ENCODE measurements at places on chromosomes 1 and 21.

- DNase-seq: no peak
These were observed 647 bp downstream of the S100A8 start for GRCh38 chr1:153389973-153390879.

DNA sequence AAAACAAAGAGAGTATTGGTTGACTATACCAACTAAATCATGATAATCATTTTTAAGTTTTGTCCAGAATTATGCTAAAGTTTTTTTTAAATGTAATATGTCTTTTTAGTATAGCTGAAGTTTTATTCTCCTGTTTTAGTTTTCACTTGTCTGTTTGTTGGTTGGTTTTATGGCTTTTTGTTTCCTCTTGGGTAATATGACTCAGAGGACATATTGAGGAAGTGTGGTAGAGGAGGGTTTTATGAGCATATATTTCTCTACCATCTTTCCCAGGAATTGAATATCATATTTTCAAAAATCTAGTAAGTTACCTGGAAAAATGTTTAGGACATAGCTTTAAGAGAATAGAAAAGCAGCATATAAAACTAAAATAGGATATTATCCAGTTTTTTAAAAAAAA lies 68.6 kb upstream of the MCOLN3 start:
- no peak for DNase-seq

DNA sequence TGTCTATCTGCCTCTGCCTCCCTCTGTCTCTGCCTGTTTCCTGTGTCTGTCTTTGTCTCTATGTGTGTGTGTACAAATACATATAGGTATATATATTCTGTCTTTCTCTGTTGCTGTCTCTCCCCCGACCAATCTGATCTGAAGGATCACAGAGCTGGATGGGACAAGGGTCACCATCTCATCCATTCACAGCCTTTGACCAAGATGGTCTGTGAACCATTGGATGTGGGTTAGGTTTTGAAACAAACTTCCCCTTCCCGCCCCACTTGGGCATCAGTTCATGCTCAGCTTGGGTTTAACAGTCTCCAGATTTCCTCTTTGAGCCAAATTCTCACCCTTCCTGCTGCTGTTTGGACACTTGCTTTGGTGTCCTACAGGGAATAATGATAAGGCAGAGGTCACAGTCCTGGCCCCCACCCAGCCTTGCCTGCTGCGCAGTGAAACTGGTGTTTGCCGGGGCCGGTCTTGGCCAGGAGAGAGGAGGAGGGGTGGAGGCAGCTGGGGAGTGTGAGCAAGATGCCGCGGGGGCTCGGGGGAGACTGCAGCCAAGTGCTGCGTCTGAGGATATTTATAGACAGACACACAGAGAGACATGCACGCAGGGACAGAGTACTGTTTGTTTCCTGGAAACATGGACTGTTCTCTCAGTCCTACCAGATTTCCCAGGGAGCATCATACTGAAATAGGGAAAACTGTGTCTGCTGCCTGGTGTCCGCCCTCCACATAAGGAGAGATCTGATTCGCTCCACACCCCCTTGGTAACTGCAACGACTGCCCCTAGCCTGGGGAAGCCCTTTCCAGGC lies 27.0 kb upstream of the BTG2 start:
- DNase-seq: no peak

DNA sequence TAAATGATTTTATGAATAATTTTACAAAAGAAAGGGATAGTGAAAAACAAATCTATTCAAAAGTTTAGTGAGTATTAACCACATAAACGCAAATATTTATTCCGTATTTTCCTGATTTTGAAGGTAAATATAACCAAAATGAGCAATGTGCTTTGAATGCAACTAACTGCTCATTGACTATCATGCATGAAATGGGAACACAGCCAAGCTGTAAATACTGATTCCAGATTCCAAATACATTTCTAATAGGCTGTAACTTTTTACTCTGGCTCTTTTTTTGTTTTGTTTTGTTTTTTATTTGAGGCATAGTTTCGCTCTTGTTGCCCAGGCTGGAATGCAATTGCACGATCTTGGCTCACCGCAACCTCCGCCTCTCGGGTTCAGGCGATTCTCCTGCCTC lies 41.8 kb downstream of the SELENOF start:
- no peak for DNase-seq

DNA sequence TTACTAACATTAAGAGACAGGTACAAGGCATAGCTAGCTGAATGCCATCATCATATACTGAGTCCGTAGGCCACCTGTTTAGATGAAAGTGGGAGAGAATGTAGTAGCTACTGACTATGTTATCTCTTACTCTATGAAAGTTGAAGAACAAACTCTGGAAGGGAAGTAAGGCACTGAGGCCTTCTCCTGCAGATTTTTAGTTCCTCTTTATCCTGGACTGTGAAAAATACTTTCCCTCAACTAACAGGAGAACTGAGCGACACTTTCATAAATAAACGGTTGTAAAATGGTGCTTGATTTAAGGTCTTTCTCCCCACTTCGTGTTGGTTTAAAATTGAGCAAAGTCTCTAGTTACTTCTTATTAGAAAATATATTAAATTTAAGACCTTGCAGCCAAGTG lies 101.9 kb downstream of the FNBP1L start:
- no peak for DNase-seq

GRCh38 chr1:212737559-212737958 lies 37.9 kb upstream of the BATF3 start:
- no peak for DNase-seq

- DNase-seq: no peak
These were observed 175.1 kb downstream of the CAMTA1 start for GRCh38 chr1:6960291-6960811.

GRCh38 chr1:100982793-100983192 lies 42.8 kb downstream of the DPH5 start:
- no peak for DNase-seq

GRCh38 chr1:1955621-1956094 lies 36.6 kb upstream of the TMEM52 start:
- no peak for DNase-seq

DNA sequence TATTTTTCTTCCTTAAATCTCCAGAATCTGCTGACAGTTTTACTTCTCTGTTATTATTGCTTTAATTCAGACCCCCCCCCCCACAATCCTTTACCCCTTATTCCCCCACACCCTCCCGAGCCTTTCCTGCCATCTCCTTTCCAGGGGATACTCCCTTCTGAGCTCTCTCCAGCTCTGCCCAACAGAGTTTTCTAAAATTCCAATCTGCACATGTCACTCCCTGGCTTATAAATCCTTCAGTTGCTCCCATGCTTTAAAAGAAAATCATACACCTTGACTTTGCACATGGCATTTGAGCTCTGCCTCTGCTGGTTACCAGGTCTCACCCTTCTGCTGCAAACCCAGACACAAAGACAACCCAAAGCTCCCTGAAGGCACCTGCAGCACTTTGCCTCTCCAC lies 11.7 kb upstream of the EPS8L3 start:
- DNase-seq: no peak

DNA sequence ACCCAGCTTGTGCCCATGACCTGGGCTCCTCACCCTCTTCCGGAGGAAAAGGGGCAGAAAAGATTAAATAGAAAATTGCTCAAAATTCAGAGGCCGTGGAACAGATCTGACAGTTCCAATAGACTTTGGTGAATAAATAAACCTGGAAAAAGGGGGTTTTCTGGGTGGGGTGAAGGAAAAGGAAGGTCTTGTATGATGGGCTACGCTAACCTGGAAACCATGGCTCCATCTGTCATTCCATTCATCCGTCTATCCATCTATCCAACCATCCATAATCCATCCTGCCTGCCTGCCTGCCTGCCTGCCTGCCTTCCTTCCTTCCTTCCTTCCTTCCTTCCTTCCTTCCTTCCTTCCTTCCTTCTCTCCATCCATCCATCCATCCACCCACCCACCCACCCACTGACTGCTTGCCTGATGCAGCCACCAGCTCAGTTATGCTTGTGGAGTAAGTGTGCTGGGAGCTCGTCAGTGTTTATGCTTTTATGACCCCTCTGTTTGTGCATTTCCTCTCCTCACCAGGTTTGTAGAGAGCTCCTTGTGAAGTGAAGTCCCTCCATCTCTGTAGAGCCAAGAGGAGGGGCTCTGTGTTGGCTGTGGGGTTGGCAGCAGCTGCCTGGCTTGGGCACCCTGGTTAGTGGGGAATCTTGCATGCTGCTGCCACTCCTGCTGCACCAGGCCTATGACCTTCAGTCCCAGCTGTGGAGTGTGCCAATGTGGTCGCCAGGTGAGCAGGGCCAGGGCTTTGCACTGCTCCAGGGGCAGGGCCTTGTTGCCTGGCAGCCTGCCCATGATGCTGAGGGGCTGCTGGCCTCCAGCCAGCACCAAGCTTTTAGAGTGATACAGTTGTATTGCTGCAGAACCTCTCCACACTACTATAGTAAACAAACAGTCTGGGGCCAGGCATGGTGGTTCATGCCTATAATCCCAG lies 16.0 kb upstream of the POU3F1 start:
- no peak for DNase-seq

GRCh38 chr1:50279622-50280330 lies 143.5 kb downstream of the DMRTA2 start:
- no peak for DNase-seq

DNA sequence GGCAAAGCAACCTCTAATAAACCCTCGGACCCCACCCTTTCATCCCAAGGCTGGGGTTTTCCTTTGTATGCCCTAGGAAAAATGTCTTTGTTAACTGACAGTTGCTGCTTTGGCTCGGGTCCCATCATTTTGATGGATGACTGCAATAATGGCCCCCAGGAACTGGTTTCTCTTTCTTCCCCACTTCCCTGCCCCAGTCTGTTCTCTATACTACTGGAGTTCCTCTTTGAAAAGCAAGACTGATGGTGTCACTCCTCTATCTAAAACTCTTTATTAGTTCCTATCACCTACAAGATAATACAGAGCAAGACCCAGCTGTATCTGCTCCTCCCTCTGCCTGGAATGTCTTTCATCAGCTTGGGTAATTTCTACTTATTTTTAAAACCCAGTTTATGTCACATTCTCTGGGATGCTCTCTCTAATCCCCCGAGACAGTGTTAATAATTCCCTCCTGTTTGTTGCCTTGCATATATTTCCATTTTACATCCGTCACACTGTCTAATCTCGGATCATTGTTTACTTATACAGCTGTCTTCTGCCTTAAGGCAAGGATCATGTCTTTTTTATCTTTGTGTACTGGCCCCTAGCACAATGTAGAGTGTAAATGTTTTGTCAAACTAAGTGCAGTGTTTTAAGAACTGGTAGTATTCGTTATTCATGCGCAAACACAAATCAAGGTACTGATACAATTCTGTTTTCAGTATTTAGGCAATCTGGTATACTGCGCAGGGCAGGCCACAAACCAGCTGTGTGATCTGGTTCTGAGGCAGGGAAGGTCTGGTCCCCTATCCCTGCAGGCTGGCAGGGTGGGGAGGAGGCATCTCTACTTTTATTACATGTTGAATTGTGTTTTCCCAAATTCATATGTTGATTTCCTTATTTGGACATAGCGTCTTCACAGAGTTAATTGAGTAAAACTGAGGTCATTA lies 16.1 kb downstream of the SLAMF1 start:
- DNase-seq: no peak

GRCh38 chr1:227343727-227344551 lies 25.6 kb upstream of the CDC42BPA start:
- no peak for DNase-seq
